K562 (cell line): ENCODE measurements at places on chromosomes 13 and 19. TPM values are rescaled to one million over a fixed set of nuclear protein-coding genes. Genes with fewer than 3 reads are reported as not detected.

The NLRP7 gene
- 0.18 TPM in 1 of 2 replicates, not detected in the other for total RNA-seq

The ZNF98 gene
- total RNA-seq: 0.18 TPM in 1 of 2 replicates, not detected in the other

The NFKBIB gene
- 33.5 and 34.7 TPM in 2 replicates for total RNA-seq

The ZNF534 gene
- total RNA-seq: 0.29 and 0.40 TPM in 2 replicates

The TFPT gene
- total RNA-seq: 12.3 and 15.0 TPM in 2 replicates

The PRTN3 gene
- total RNA-seq: 0.60 and 0.86 TPM in 2 replicates

The ZBTB32 gene
- total RNA-seq: 0.20 TPM in 1 of 2 replicates, not detected in the other

The AZU1 gene
- 1.4 and 1.7 TPM in 2 replicates for total RNA-seq

The IGFL2 gene
- total RNA-seq: 0.47 and 0.75 TPM in 2 replicates

The OR7A5 gene
- not detected in 2 replicates for total RNA-seq

The ADGRE1 gene
- total RNA-seq: 0.07 and 0.49 TPM in 2 replicates

The PSPN gene
- total RNA-seq: 1.1 TPM in 2 replicates

The POU4F1 gene
- total RNA-seq: 2.5 and 2.8 TPM in 2 replicates

The SIGLEC12 gene
- 0.69 and 0.83 TPM in 2 replicates for total RNA-seq

The SCEL gene
- total RNA-seq: not detected in 2 replicates

The TPTE2 gene
- total RNA-seq: not detected in 2 replicates

The CEACAM20 gene
- not detected in 2 replicates for total RNA-seq
